ENCODE measurements at places on chromosomes 5 and 9. TPM values are rescaled to one million over a fixed set of nuclear protein-coding genes. Genes with fewer than 3 reads are reported as not detected.

Gene PTGR1
- total RNA-seq: 55.4 TPM

Gene CTNND2
- not detected for total RNA-seq

Gene IGFBPL1
- total RNA-seq: not detected

Gene ACTBL2
- not detected for total RNA-seq

Gene PLEKHG4B
- total RNA-seq: 0.57 TPM

Gene MYMK
- not detected for total RNA-seq

DNA sequence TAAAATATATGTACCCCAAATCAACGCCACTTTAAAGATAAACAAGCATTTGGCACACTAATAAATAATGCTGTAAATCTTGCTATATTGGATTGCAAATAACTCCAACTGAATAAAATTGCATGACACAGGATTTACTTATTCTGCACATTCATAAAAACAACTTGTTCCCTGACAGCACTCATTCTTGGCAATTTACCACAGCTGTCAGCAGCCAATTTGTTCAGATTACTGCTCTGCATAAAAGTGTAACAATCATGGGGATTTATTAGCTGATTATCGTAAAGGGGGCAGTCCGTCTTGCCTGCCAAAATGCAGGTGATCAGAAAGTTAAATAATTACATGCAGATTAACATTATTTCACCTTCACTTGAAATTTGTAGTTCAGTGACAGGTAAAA lies 285.3 kb downstream of the SLF1 start:
- DNase-seq: no peak

DNA sequence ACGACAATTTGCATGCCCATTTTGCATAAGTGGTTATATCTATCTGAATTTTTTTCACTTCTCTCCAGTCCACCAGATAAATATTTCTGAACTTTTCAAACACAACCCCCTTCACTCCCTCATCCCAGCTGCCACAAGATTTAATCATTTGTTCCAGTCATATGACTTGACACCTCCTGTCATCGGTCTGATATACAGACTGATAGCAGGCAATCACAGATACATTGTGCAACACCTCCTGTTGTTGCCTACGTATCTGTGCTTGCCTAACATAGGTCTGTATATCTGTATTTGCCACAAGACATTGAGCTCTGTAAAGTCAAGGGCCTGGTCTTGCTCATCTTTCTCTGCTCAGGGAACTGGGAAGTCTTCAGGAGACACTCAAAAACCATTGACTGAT lies 65.6 kb downstream of the GNA14 start:
- DNase-seq: no peak

- no peak for DNase-seq
Measured at GRCh38 chr9:17052626-17053025, 82.2 kb upstream of the CNTLN start.

GRCh38 chr5:3484836-3485235 lies 110.8 kb upstream of the IRX1 start:
- no peak for DNase-seq

- no peak for DNase-seq
Measured at GRCh38 chr9:99954819-99955218, 48.4 kb downstream of the STX17 start.

DNA sequence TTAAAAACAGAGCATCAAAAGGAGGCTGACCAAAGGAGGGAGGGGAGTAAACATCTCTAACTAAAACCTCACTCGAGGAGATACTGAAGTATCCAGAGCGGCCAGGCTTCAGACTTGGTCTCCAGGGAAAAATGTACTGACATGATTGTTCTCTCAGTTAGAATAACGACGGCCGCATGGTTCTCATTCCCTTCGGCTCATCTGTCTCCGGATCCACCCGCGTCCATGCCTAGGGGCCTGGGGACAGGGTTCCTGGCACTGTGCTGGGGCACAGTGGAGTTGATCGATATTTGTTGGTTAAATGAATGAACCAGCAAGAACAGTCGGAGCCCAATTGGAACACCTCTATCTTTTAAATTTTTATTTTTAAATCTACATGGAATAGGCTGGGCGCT lies 167.1 kb upstream of the PHYKPL start:
- DNase-seq: no peak

DNA sequence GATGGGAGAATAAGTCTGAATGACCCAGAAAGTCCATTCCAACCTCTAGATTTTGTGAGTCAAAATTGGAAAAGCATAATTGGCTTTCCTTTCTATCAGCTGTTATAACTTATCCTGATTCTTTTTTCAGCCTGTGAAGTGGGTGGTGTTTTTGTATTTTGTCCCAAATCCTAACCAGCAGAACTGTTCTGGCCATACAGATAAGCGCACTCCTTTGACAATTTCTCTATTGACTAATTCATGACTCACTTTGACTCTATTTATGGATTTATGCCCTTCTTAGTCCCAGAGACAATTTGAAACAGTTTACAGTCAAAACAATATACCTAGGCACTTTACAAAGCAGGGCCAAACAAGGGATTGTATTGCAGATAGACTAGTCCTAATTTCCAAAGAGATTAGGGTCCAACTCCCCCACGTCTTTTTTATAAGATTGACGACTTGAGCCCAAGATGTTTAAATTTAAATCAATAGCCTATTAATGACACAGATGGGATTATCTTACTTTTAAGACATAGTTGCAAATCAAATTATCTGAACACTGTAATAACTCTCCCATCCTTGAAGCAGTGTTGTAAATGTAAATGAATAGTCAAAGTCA lies 301.7 kb upstream of the SEMA6A start:
- DNase-seq: no peak

- no peak for DNase-seq
Measured at GRCh38 chr5:112646139-112646936, 91.3 kb upstream of the APC start.

- DNase-seq: no peak
Measured at GRCh38 chr5:30042677-30043076, 1150.8 kb upstream of the CDH6 start.

DNA sequence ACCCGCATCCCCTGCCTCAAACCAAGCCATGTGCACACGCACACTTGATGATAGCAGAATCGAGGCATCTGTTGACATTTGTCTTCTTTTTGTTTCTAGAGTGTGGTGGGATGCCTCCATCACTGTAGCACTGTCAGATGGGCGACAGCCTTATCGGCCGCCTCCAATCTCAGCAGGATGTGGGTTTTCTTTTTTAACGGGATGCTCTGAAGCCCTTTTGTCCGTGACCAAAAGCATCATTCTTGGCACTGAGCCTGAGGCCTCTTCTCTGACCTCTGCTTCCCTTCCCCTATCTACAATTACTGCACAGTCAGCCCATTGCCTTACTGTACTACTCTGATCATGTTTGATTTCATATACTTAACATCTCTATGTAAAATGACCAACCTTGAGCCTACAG lies 78.3 kb downstream of the LMNB1 start:
- no peak for DNase-seq

GRCh38 chr9:122785269-122785668 lies 3.5 kb upstream of the OR5C1 start:
- no peak for DNase-seq

GRCh38 chr5:36939969-36940858 lies 63.6 kb downstream of the NIPBL start:
- no peak for DNase-seq

DNA sequence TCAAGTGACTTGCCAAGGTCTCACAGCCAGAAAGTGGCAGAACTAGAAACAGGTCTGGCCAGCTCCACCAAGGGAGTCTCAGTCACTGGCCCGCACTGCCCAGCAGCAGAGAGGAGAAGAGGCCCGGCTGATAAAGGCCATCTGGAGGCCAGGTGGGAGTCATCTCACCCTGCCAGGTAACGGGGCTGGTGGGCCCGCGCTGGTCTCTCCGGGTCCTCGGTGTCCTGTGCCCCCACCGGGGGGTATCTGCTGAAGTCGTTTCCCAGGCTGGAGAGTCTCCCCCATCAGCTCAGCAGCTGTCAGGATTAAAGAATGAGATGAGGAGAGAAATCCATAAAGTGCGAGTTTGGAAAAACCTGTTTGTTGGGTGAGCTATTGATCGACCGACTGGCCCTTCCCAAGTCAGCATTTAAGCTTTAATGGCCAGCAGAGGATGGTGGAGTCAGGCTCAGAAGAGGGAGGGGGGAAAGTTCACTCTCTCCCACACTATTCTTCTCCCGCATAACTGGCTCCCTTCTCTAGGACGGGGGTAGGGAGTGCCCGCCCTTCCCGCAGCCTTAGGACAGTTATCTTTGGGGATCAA lies 30.3 kb downstream of the LMX1B start:
- no peak for DNase-seq
